ENCODE measurements at places on chromosomes 16 and 17. TPM values are rescaled to one million over a fixed set of nuclear protein-coding genes. Genes with fewer than 3 reads are reported as not detected.
A peak's percentile ranks its signal among the peaks of the same experiment; 100 is the strongest.

- DNase-seq, result no peak
Measured at GRCh38 chr16:65819136-65819898, 547.2 kb upstream of the CDH5 start.

GRCh38 chr17:9095390-9095789 is 74.1 kb downstream of the NTN1 start:
- no peak for DNase-seq

DNA sequence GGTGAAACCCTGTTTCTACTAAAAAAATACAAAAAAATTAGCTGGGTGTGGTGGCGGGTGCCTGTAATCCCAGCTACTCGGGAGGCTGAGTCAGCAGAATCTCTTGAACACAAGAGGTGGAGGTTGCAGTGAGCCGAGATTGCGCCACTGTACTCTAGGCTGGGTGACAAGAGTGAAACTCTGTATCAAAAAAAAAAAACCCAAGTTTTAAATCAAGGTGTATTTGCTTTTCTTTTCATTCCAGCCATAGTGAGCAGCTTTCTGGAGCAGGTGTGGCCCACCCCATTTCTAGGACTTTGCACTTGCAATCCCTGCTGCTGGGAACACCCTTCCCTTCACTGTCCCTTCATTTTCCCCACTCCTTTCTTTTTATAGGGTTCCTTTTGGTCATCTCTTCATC is 28.8 kb downstream of the TMEM238L start:
- DNase-seq, result no peak

The PARN gene
- 26.3 TPM for total RNA-seq

DNA sequence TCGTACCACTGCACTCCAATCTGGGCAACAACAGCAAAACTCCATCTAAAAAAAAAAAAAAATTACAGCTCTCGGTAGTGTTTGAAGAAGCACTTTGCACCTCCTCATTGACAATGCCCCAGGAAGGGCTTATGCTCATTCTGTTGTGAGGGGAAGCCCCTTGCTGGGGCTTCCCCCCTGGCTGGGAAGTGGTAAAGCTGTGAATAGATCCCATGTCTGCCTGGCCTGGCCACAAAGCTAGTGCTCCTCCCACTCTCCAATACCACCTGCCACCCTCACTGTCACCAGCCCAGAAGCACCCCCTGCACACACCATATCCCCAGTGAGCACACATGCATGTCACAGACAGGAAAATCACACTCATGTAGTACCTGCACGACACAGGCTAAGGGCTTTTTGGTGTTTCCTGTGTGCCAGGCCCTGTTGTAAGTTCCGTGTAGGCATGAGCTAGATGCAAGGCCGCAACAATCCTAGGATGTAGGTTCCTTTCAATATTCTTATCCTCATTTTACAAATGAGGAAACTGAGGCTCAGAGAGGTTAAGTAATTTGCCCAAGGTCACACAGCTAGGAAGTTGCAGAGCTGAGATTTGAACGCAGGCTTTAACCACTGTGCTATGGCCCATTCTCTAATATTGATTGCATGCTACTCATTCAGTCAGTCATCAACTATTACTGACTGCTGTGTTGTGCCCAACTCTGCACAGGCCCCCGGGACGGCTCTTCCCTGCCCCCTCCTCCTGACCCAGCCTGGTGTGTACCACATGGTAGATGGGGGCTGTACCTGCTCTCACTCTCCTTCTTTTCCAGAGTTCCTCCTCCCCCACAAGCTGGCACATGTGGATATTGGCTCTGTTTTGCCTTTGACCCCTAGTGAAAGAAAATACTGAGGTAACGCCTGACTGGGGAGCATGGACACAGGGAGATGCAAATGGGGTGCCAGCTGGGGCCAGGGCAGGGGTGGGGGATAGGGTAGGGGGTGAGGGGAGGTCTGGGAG is 11.9 kb upstream of the COL1A1 start:
- DNase-seq, result no peak

- DNase-seq, result peak; percentile 16
Measured at GRCh38 chr17:80584176-80584905, 39.7 kb downstream of the RPTOR start.
